ENCODE measurements at places on chromosomes 12 and 14.
A peak's percentile ranks its signal among the peaks of the same experiment; 100 is the strongest.

GRCh38 chr14:83814896-83815295 is 1715.0 kb upstream of the FLRT2 start:
- DNase-seq, result no peak

DNA sequence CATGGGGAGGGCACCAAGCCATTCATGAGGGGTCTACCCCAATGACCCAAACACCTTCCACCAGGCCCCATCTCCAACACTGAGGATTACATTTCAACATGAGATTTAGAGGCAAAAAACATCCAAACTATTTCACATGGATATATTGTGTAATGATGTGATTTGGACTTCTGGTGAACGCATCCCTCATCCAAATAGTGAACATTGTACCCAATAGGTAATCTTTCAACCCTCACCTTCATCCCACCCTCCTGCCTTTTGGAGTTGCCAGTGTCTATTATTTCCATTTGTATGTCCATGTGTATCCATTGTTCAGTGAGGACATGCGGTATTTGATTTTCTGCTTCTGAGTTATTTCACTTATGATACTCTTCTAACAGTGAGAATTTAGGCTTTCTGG is 16.1 kb upstream of the GAS2L3 start:
- no peak for DNase-seq

DNA sequence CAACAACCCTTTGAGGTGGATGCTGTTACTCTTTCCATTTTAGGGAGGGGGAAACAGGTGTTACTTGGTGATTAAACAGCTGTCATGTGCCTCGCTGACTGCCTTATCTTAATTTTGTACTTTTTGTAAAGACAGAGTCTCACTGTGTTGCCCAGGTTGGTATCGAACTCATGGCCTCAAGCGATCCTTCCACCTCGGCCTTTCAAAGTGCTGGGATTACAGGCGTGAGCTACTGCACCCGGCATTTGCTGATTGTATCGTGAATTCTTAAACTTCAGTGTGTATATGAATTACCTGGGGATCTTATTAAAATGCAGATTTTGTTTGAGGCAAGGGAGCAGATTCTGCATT is 659 bp downstream of the PSMD9 start:
- no peak for DNase-seq

GRCh38 chr14:57378661-57379060 is 11.7 kb upstream of the NAA30 start:
- DNase-seq, result no peak

- DNase-seq, result peak; percentile 96
Observed at GRCh38 chr14:69263364-69263763, 3.4 kb downstream of the GALNT16 start.

DNA sequence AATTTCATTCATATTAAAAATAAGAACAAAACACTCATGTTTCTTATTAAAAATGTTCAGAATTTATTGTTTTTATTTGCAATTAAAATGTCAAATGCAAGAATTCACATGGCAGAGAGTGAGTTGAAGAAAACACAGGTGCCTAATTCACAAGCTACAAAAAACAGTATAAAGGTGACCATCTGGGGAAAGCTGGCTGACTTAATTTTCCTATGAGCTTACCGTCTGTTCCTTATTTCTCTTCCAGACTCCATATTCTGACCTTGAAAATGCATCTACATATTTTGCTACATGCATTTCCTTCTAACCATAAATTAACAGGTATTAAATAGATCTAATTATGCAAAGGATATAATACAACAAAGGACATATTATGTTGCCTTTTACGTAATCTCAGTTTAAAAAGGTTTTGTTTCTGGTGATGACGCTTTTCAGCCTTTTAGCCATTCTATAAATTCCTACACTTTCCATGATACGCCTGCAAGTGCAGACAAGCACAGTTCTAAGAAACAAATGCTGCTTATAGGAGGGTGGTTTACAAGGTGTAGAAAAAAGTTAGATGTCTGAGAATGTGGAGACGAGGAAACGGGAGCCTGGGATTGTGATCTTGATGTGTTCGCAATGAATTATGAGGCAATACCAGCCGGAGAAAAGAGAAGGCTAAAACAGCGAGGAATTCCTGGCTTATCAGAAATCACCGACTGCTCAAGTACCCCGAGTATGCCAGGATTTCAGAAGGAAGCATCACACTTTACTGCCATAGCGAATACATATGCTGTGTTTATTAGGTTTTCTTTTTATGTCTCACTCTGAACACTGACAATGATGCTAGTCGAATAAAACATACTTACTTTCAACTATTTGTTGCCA is 24.6 kb downstream of the LIN7A start:
- no peak for DNase-seq

DNA sequence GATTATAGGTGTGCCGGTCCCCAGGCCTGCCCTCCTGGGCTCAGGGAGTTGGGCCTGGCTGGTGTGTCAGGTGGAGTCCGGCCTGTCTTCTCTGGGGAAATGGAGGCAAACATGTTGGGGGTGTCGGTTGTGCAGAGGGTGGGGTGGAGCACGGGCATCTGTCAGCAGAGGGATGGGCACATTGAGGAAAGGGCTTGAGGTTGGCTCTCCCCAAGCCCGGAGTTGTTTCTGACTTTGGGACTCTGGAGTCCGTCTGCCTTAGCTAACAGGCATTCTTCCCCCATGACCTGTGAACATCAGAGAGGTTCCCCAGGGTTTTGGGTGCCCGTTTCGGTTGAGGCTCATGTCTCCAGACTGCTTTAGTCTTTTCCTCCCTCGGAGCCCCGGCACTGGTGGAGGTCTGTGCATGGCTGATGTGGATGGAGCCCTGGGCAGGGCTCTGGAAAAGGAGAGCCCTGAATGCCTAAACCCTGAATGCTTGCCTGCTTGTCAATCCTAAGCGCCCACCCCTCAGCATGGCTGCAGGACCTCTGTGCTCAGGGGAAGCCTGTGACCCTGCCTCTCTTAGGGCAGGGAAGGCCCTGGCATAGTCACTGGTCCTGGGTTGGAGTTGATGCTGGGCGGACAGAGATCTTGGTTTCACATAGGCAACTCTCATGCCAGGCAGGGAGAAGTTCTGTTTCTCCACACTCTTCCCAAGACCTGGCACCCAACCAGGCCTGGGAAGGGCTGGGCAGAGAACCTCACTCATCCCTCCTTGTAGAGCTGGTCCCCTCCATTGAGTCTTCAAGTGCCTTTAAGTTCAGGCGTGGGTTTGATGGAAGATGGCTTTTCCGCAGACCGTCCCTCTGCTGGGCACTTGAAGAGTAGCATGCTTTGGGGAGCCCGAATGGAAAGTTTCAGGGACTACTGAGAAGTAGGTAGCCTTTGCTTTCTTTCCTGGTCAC is 12.9 kb downstream of the NYNRIN start:
- no peak for DNase-seq

DNA sequence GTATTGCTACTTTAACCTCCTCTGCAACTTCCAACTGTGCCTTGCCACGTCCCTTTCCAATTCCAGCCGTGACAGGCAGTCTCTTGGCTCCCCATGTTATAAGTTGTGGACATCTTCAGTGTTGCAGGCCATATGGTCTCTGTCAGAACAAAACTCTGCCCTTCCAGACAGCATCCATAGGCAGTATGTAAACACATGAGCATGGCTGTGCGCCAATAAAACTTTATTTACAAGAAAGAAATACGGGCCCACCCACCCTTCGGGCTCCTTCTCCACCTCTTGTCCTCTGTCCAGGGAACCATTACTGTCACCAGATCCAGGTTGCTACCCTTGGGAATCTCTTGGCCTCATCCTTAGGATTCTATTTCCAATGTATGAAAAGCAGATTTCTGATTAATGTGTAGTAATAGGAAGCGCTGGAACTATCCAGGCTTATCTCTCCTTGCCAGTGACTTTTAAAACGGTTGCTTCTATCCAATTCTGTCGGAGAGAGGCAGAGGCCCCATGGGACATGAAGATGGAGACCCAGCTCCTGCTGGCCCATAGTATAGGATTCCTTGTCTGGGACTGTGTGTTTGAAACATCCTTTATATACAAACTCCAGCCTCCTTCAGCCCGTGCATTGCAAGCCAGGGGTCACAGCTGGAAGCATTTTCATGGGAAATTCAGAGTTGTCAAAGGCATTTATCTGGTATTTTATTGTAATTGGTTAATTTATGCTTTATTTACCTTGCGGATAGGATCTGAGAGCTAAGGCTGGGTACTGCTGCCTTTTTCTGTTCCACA is 114.4 kb downstream of the ZNF664 start:
- no peak for DNase-seq

DNA sequence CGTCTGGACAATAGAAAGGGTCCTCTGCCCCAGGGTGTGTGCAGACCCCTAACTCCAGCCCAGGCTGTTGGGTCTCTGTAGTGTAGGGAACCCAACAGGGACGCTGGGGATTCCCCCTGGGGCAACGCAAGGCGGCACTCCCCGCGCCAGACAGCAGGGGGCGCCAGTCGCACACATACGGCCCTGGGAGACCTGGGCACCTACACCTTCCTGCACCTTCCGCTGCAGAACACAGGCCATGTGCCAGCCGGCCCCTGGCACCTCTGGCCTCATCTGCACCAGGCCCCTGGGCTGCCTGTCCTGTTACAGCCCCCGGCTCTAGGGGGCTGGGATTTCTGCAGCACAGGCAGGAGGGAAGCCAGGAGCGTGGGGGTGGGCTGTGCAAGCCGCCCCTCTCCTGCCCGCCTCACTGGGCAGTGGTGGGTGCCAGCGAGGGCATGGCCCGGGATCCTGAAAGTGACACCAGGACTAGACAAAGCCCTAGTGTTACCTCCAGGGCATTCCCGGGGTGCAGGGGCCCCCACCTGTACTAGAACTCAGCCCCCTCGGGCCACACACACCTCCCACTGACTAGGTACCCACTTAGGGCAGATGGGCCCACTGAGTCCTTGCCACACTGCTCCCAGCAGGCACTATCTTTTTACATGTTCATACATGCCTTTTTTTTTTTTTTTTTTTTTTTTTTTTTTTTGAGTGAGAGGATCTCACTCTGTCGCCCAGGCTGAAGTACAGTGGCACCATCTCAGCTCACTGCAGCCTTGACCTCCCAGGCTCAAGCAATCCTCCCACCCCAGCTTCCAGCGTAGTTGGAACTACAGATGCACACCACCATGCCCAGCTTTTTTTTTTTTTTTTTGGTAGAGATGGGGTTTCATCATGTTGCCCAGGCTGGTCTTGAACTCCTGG is 37.5 kb downstream of the CCNK start:
- peak; percentile 16 for DNase-seq

- DNase-seq, result no peak
Observed at GRCh38 chr12:115371711-115372110, 687.7 kb upstream of the TBX3 start.

GRCh38 chr12:104055686-104056388 is 5.8 kb upstream of the GLT8D2 start:
- DNase-seq, result no peak

- DNase-seq, result no peak
Observed at GRCh38 chr12:11661491-11662089, 12.1 kb downstream of the ETV6 start.

- DNase-seq, result no peak
Observed at GRCh38 chr12:31887109-31887811, 72.0 kb upstream of the RESF1 start.

DNA sequence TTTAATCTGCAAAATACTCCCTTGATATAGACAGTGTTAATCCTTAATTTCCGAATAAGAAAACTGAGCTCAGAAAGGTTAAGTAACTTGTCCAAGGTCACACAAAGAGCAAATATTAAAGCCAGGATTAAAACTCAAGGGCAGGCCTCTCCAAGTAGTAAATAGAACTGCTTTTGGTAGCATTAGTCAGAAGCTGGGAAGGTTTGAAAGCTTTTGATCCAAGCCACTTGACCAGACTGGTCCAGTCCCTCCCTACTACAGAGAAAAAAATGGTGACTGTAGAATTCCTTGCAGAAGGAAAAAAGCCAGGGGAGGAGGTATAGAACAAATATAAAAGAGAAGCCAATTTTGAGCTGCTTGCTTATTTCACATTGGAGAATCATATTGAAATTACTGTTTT is 111.5 kb downstream of the NT5DC3 start:
- DNase-seq, result no peak

GRCh38 chr12:106274575-106275121 is 26.8 kb upstream of the CKAP4 start:
- DNase-seq, result peak; percentile 15

DNA sequence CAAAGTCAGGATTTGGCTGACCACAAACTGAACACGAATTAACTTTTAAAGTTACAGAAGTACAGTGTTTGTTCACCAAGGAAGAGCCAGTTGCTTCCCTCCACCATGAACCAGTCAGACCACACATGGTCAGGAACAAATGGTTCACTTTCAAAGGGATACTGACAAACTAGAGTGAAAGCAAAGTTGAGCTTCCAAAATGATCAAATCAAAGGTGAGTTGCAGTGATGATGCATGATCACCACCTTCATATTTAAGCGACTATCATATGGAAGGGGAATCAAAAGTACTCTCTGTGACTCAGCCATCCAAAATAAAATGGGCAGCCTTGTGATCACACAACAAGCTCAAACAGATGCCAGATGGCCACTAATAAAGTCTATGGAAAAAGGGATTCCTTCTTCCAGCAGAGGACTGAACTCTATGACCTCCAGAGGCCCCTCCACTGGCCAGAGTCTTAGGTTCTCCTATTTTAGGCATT is 13.1 kb downstream of the NT5DC3 start:
- DNase-seq, result no peak

DNA sequence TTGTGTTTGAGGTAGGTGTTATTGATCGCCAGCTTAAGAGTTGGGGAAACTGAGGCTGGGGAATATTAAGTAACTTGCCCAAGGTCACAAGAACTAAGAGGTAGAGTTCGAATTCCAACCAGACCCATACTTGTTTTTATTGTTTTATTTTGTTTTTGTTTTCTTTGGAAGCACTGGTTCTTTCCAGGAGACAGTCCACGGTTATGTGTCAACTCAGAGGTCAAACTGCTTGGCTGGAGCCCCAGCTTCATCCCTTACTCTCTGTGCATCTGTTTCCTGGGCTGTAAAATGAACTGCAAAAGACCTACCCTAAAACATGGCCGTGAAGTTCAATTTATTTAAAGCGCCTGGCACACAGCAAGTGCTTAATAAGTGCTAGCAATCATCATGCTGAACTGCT is 74.4 kb upstream of the MAP1LC3B2 start:
- no peak for DNase-seq

DNA sequence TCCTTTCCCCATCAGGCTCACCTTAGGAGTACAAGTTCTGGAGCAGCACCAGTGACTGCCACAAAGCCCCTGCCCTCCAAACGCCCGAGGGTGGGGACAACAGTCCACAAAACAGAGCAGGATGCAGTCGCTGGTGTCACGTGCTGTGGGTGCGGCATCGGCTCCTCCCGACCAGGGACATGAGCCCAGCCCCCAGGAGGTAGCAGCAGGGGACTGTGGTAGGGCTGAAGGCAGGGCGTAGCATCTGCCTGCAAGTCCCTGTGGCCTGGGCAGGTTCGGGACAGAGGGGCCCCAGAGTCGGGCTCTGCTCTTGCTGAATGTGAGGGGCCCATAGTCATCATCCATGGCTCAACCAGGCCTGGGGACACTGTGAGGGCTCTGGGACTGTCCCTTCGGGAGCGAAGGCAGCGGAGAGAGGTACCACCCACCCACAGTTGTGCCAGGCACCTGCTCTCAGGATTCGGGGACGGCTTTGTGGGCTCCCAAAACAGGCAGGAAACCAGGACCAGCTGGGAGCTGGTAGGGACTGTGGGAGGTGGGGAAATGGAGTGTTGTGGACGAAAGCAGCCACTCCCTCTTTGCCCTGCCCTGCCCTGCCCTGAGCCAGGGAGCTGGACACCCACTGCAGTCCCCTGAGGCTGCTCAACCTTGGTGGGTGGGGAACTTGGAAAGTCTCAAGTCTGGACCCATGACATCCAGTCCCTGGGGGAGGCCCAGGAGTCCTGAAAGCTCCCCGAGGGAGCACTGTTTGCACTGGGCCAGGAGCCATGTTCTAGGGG is 30.7 kb downstream of the FBRSL1 start:
- DNase-seq, result no peak

- no peak for DNase-seq
Observed at GRCh38 chr14:104685998-104686610, 3.3 kb upstream of the INF2 start.

GRCh38 chr12:116137318-116137717 is 140.2 kb downstream of the MED13L start:
- DNase-seq, result no peak
